ENCODE measurements at places on chromosomes 12 and 14.

DNA sequence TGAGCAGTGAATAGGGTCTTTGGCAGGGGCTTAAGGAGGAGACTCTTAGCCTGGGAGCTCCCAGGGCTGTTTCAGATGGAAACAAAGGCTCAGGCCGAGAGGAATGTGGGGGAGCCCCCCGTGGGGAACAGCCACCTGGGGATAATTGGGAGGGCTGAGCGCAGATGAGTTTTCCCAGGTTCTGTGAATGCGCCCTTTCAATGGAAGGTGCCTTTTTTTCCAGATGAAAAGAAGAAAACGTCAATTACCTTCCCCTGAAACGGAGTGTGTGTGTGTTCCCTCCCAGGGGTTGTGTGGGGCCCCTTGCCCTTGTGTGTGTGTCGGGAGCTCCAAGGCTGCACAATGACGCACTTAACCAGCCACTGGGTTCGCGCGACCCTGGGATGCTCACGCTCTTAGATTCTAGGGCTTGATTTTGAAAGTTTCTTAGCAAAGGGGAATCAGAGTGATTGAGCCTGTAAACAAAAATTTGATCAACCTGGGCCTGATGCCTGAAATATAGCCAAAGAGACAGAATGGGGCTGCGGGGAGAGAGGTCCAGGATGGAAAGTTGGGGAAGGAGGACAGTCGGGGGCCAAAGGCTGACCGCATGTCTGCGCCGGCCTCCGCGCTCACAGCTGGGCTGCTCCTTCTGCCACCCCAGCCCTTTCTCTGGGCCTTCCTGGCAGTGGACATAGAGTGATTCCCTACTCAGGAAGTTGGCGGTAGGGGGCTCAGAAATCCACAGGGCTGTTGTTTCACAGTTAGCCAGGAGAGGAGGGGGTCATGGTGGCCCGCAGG is 14.6 kb downstream of the MEG3 start:
- no peak for DNase-seq

GRCh38 chr14:106585692-106586091 is 1059.3 kb downstream of the TMEM121 start:
- DNase-seq: no peak

DNA sequence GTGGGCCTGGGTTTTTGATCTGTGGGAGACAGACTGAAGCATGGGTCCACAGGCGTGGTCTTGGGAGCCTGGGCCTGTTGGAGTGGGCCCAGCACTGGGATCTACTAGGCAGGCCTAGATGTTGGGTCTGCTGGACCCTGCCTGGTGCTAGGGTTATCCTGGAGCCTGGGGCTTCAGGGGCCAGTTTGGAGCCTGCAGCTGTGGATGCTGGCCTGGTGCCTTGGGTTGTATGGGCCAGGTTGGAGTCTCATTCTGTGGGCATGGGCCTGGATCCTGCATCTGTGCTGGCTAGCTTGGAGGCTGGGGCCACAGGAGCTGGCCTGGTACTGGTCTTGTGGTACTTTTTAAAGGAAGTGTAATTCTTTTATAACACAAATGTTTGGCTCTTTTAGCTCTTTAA is 68.0 kb downstream of the GPHN start:
- DNase-seq: no peak

- no peak for DNase-seq
These were observed 83.4 kb downstream of the TMX1 start for GRCh38 chr14:51323492-51323891.

GRCh38 chr12:1776170-1776921 is 44.0 kb upstream of the LRTM2 start:
- DNase-seq: no peak

- no peak for DNase-seq
These were observed 1085.4 kb downstream of the SLC6A15 start for GRCh38 chr12:83827193-83827592.

DNA sequence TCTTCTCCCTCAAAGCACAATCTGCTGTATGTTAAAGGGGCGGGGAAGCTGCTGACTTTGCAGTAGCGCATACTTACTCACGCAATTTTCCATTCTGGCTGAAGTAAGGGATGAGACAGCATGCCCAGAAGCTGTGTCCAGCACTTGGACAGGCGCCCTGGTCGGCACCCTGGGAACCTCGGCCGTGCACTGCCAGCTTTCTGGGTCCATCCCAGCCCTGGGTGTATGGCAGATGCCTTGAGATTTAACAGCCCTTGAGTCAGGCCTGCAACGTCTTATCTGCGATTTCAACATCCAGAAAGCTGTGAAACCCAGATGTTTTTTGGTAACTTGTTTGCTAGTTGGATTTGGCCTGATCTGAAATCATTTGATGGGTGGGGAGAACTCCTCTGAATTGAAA is 16.1 kb downstream of the EML1 start:
- no peak for DNase-seq

GRCh38 chr12:22101749-22102243 is 55.8 kb downstream of the CMAS start:
- DNase-seq: no peak

- DNase-seq: no peak
These were observed 3.7 kb downstream of the MAX start for GRCh38 chr14:65098586-65098985.

DNA sequence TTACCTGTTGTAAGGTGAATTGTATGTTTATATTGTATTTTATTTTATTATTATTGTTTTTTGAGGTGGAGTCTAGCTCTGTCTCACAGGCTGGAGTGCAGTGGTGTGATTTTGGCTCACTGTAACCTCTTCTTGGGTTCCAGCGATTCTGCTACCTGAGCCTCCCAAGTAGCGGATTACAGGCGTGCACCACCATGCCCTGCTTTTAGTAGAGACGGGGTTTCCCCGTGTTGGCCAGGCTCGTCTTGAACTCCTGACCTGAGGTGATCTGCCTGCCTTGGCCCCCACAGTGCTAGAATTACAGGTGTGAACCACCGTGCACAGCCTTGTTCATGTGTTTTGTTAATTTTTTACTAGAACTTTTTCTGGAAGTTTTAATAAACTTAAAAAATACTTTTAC is 3.8 kb downstream of the ATF7IP start:
- DNase-seq: no peak

DNA sequence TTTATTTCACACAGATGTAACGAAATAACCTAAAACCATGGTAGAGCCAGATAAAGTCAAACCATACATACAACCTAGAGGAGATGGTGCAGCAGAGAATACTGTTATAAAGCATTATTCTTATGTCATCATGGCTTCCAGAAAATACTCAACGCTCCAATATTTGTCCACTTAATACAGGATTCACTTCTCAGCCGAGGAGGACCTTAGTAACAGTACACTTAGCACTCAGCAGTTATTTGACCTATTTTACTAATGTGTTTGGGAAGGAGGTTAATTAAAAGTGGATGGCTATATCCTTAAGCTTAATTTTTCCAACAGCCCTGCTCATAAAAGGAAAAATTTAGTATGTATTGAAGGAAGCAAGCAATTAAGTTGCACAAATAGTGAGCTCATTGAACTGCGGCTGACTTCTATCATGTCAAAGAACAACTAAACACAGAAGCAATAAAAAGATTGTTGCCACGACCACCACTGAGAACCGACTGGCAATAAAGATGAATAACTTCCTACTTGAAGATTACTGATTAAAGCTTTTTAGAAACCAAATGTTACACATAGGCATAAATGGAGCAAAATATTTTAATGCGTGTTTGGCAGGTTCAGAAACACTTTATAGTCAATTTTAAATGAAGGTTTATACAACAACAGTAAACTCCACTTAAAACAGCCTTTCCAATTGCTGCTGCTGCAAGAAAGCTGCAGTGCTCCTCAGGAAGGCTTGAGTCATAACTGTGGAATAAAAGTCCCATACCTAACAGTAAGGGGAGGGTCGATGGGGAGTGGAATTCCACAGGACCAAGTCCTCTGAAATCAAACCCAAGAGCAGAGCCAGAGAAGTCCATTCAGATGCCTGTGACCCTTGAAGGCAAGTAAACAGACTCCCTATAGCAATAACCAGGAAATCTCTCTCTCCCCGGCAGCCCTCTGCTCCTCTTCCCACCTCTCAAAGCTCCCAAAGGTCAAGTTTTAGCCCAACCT is 218.9 kb upstream of the CDKN3 start:
- DNase-seq: no peak

DNA sequence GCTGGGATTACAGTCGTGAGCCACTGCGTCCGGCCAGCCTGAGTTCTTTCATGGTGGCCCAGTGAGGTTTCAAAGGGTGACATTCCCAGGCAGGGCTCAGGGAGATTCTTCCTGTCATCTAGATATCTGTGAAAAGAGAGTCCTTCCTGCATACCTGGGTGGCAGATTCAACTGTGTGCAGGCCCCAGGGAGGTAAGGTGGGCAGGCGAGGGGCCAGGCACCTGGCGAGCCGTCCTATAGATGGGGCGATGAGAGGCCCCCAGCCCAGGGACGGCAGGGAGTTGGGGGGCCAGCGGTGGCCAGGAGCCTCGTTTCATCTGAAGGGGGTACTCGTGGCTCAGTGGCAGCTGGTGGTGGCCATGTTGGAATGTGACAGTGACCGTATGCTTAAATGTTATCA is 7.1 kb upstream of the EP400 start:
- no peak for DNase-seq

DNA sequence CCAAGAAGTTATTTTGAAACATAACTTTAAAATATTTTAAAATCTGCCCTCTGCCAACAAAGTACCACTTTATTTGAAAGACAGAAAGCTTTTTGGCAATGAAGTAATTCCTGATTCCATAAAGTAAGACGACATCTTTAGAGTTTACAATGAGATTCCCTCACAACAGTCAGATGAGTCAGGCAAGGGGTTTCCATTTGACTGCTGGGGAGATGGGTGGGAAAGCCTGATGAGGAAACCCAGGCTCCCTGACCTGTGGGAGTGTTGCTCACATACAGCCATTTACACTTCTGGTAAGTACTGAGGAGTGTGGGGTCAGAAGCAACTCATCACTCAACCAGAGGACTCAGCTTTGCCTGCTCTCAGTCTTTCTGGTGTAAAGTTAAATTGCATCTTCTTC is 10.2 kb downstream of the KITLG start:
- DNase-seq: no peak

DNA sequence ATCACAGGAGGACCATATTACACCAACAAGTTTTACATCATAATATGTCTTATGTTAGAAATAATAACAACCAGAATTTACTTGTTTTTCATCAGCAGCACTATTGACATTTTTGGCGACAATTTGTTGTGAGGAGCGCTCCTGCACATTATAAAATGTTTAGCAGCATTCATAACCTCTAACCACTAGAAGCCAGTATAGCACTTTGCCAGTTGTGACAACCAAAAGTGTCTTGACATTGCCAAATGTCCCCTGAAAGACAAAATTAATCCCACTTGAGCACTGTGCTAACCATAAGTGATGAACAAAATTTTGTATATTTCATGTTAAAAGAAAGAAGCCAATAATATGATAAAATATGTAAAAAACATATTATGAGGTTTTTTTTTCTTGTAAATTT is 356.9 kb upstream of the LMO3 start:
- DNase-seq: no peak

GRCh38 chr14:104972301-104973134 is 5.7 kb downstream of the AHNAK2 start:
- peak; percentile 54 for DNase-seq

DNA sequence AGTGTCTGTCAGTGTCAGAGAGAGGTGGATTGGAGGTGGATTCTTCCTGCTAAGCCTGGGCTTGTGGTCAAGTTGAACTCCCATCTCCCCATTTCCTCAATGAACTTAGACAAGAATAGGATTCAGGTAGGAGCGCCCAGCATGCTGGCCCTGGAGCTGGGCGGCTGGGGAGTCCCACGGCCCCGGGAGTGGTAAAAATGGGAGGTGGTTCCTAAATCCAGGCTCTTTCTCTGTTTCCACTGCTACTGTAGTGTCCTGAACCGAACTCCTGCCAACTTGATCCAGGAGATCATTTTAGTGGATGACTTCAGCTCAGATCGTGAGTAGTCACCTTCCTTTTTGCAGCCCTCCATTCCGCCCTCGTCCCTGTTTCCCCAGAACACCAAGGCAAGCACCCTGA is 65.1 kb downstream of the GALNT16 start:
- DNase-seq: no peak

GRCh38 chr14:102593061-102593824 is 794 bp downstream of the RCOR1 start:
- DNase-seq: peak; percentile 49

GRCh38 chr12:75702477-75703093 is 191.2 kb upstream of the KRR1 start:
- DNase-seq: no peak

DNA sequence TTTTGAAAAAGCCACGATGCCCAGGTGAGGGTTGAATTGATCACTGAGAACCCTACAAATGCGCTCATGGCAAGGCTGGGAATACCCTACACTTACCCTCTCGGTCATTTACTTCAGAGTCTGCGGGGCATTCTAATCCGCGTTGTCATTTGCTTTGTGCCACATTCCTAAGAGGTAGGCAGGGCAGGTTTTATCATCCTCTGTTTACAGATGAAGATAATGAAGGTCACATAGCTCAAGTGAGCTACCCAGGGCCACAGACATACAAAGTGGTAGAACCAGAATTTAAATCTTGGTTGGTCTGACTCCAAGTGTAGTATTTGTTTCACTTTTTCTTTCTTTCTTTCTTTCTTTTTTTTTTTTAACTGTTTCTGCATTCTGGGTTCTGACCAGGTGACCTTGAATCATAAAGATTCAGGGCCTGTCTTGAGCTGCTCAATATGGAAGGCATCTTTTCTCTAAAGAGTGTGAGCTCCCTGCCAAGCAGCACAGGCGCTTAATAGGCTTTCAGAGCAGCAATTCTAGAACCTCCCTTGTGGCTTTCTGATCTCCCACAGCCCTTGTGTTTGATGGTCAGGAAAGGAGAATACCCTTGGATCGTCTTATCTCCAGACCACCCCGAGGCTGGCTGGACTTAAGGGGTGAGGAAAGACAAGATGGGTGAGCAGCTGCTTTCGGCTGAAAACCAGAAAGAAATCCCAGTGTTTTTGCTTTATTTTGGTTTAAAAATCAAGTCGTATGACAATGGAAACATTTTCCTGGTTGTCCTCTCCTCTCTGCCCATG is 662 bp upstream of the BATF start:
- DNase-seq: no peak

- DNase-seq: no peak
These were observed 52.7 kb downstream of the NKX2-1 start for GRCh38 chr14:36467332-36467731.

DNA sequence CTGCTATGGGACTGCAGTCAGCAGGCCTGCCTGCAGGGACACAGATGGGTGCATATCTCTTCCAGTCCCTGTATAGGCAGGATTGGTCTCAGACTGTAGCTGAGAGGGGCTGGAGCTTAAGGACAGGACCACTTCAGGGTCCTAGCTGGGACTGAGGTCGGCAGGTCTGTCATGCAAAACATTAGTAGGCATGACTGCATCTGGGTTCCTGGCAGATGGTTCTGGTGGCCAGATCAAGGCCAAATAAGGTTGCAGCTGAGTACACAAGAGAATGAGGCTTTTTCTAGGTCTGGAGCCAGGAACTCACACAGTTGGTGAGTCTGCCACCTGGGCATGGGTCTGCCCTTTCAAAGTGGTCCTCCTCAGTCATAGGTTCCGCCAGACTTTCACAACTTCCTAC is 155.8 kb downstream of the TPH2 start:
- DNase-seq: no peak

All from COR-L47 (cell line).